ENCODE measurements at places on chromosomes 6 and 20.

DNA sequence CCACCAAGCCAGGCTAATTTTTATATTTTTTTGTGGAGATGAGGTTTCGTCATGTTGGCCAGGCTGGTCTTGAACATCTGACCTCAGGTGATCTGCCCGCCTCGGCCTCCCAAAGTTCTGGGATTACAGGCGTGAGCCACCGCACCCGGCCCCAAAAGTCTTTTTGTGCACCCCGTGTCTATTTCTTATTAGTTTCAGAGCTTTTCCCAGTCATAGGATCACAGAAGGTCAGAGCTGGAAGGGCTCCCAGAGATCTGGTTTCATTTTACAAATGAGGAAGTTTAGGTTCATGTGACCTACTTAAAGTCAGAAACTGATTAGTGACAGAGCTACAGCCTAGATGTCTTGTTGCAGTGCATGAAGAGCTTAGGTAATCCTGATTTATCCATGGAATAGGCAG is 1.6 kb upstream of the OGFRL1 start:
- peak; percentile 50 for DNase-seq

- peak; percentile 17 for DNase-seq
Observed at GRCh38 chr6:158211273-158212055, 43.3 kb downstream of the GTF2H5 start.

GRCh38 chr6:98024359-98024758 is 741.3 kb upstream of the MMS22L start:
- no peak for DNase-seq

- DNase-seq, result no peak
Observed at GRCh38 chr6:90121982-90122381, 174.7 kb downstream of the BACH2 start.

DNA sequence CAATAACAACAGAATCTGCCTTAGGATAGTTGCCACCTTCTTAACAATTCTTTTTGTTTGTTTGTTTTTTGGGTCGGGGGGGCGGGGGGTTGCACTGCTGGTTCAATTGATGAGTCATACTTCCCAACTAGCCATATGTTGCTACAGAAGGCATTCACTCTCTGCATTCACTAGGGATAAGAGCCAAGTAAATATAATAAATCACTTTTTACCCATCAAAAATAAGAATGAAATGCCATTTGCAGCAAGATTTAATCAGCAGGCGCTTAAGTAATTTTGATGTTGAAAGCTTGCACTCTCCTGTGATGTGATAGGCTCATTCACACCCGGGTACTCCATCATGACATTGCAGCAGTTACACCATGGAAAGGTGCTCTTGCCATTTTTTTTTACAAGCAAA is 209.8 kb downstream of the HIVEP2 start:
- peak; percentile 6 for DNase-seq

GRCh38 chr6:155406801-155407200 is 48.8 kb downstream of the NOX3 start:
- DNase-seq, result no peak

Measured in hematopoietic multipotent progenitor cell treated with erythropoietin and hydrocortisone succinate and interleukin-3 and kit ligand, for 6 days (in vitro differentiated cells).